Muscle of back (tissue), 13 donors: ENCODE measurements at places on chromosomes 1 and 21. TPM values are rescaled to one million over a fixed set of nuclear protein-coding genes. Genes with fewer than 3 reads are reported as not detected.

The PIK3R3 gene
- 18.6 TPM for polyA plus RNA-seq

- peak; percentile 2 for DNase-seq
Observed at GRCh38 chr1:200737647-200738291, 924 bp upstream of the CAMSAP2 start.

DNA sequence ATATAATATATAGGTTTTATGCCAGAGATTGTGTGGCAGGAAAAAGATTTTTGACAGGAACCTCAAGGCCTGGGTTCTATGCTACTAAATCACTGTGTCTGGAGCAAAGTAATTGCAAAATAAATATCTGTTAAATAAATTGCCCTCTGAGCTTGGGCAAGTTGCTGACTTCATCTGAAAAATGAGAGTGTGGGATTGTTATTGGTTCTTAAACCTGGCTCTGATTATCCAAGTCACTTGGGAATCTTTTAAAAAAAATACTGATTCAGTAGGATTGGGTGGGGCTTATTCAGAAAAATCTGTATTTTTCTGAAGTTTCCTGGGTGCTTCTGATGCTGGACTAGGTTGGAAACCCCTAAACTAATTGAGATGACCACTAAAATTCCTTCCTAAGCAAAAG lies 174.1 kb upstream of the SGIP1 start:
- no peak for DNase-seq

- no peak for DNase-seq
Observed at GRCh38 chr1:243686159-243686558, 163.9 kb downstream of the AKT3 start.
